ENCODE measurements at places on chromosomes 7 and 10.

DNA sequence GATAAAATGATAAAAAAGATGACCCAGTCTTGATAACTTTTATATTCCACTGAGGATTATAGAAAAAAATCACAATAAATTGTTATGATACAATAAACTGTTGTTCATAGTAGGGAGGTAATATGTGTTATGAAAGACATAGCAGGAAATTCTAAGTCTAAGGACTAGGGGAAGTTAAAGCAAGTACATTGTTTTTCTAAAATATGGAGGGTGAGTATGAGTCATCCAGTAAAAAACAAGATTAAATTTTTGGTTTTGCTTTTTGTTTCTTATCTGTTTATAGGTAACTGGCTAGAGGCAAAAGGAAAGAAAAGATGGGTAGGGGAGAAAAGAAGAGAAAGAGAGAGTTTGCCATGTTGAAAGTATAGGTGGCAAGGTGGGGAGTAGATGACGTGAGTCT, 188.4 kb downstream of the POLR1F start:
- DNase-seq: no peak

DNA sequence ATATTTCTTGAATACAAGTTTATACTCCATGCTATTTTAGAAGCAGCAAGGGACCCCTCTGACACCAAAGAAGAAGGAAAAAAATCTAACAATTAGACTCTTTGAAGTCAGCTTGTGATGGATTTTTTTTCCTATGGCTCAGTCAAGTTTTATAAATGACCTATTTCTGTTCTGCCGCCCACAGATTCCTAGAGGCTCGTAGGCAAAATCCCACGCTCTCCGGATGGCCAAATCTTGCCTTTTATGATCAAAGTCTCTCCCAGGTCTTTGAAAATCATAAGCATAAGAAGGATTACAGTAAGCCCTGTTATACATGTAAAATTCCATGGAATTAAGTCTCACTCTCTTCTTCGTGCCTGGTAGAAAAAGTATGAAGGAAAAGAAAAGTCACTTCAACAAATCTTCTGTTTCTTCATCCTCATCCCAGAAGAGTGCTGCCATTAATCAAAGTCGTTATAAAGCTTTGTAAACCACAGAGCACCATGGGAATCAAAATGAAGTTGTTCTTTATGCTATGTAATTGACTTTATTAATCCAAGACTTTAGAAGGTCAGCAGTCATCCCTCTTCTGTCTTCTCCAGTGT, 33.1 kb downstream of the ASB13 start:
- no peak for DNase-seq

DNA sequence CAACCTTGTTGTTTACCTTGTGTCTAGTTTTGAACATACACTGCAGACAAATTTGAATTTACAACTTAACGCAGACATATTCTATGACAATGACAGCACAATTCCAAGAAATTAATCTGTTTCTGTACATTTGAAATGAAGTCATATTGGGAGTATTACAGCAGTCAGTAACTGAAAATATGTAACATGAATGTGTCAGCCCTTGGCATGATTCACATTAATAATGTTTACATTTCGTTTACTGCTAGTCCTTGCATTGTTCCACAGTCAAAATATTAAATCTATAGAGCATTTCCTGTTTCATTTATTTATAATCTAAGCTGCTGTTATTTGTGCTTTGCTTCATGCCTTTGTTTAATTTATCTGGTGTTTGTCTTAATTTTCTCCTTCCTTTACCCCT, 80.4 kb downstream of the NOC3L start:
- DNase-seq: no peak

DNA sequence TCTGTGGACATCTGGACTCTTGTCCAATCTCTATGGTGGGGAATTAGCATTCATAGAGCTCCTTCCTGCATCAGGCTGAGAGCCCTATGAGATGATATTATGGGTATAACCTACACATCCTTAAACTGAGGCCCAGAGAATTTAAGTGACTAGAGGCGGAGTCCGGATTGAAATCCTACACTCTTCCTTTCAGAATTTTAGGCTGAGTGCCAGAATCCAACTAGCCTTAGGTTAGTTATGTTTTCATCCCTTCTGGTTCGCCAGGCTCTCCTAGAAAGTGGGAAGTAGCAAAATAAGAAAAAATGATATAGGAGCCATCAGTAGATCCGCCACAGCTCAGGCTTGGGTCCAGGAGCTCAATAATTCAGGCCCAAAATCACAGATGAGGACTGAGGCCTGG, 212.5 kb downstream of the GLI3 start:
- DNase-seq: no peak

GRCh38 chr10:84762754-84763394, 434.5 kb downstream of the CCSER2 start:
- DNase-seq: no peak

GRCh38 chr10:22049635-22050034, 46.1 kb upstream of the DNAJC1 start:
- no peak for DNase-seq

DNA sequence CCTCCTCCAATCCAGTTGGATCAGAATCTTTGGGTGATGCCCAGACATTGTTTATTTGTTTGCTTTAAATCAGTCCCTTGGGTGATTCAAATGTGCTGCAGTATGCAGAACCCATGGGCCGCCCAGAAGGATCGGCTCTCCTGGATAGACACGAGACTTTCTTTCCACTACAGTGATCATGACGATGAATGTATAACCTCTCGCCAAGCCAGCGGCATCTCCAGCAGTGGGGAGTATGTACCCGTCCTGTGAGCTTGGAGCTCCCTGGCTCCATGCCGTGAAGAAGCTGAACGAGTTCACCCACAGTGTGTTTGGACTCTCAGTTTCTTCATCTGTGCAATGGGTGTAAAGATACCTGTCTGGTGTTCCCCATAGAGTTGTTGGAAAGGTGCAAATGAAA, 162.3 kb downstream of the CAMK1D start:
- DNase-seq: no peak

DNA sequence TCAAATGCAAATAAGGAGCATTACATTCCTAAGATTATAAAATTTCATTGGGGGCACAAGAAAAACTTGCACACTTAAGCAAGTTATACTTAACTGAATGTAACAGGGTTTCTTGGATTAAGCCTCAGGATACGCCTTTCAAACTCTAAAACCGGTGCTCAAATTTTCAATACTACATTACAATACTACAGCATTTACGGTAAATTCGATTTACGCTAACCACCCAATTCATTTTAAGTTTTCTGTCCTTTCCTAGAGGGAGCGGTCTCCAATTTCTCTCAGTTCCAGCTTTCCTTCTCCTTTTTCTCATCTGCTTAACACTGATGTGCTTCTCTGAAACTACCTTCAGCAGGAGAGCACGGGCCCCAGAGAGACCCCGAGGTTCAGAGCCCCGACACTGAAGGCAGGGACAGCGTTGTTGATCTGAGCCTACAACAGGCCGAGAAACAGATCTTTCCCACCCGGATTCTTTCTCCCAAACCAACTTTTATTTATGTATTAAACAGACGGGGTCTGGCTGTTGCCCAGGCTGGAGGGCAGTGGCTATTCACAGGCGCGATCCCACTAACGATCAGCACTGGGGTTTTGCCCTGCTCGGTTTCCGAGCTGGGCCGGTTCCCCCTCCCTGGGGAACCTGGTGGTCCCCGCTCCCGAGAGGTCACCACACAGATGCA, 798 bp downstream of the ZNF425 start:
- no peak for DNase-seq

DNA sequence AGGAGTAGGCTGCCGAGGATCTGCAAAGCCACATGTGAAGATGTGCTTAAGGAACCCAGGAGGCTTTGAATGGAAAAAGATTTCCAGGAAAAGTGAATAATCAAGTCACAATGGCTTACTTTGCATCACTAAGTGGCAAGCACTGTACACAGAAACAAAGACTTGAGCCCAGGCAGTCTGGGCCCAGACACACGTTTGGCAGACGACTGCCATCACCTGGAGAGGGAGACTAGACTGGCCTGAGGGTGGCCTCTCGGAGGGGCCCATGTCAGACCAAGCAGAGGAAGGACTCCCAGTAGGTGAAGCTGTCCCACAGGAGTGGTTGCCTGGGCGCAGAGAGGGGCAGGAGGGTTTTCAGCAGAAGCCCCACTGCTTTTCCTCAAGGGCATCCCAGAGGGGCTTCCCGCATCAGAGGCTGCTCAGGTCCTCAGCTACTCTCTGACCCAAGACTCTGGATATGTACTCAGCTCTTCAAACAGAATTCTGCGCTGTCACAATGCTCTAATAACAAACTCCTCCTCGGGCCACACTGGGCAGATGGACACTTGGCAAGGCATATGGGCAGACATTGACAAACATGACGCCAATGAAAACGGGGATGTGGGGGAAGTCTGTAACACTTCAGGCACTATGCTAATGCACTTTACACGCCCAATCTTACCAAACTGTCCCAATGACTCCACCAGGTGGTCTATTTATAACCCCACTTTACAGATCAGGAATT, 27.9 kb upstream of the FRAT2 start:
- no peak for DNase-seq

GRCh38 chr7:135859538-135859937, 110.9 kb upstream of the FAM180A start:
- no peak for DNase-seq

DNA sequence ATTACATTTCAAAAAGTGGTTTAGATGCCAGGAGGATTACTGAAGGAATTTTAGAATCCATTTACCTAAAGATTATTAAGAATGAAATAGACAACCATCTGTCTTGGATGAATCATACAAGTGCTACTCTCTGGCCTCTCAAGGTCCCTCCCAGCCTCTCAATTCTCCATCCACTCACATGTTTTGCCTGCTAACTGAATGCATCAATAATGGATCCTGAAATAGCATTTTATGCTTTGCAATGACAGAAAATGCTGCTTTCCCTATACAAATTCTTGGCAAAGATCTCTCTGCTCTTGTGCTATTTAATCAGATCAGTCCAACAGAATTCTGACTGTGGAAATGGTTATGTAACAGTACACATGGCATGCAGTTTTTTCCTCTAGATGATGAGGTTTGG, 68.1 kb downstream of the HBP1 start:
- no peak for DNase-seq

DNA sequence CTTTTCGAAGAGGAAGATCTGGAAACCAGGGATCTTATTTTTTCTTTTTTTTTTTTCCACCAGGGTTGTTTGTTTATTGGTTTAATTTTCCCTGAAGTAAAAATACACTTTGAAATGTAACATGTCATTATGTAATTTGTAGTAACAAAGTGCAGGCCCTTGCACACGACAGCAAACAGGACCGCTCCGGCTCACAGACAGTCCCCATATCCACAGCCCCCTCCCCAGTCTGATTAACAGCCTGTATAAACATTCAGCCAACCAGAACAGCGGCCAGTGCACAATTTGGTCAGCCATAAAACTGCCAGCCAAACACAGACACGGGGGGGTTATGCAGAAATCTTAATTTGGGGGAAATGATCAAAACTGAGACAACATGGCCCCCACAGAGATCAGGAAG, 431.6 kb upstream of the NPVF start:
- DNase-seq: no peak

- no peak for DNase-seq
Measured at GRCh38 chr7:33842150-33842549, 63.2 kb upstream of the BMPER start.

DNA sequence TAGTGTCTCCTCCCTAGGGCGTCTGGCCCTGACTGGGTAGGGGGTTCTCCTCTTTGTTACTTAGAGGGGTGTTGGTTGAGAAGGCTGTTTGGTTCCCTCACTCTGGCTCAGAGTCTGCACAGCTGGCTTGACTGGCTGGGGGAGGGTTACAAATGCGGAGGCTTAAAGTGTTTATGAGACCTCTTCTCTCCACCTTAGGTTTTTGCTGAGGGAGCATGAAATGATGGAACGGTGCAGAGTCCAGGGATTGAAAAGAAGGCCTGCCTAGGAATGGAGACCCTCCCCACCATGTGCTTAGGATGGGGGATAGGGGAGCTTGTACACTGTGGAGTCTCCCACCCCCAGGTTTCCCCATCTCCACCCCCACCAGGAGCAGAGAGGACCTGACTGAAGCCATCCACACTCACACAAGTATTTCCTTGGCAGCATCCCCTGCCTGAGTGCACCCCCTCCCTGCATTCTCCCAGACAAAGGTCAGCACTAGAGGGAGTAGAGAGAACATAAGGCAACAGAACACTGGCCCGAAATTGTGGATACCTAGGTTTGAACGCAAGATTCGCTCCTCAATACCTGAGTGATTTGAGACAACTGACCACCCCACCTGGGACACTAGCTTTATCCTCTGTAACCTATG, 1.7 kb upstream of the LDB1 start:
- DNase-seq: no peak

- DNase-seq: no peak
Measured at GRCh38 chr7:8931906-8932646, 498.7 kb downstream of the NXPH1 start.

DNA sequence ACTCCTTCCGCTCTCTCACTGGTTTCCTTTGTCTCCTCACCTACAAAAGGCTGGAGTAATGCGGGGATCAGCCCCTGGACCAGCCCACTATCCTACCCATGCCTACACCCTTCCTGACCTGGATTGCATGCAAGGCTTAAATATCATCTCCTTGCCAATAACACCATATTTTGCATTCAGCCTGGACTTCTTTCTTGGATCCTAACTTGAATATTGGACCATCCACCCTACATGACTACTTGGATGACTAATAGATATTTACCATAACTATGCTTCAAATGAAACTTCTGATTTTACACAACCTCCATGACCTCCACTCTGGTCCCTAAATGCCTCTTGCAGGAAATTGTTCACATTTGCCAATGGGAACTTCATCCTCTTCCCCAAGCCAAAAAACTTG, 188.3 kb upstream of the AKR1E2 start:
- DNase-seq: no peak

DNA sequence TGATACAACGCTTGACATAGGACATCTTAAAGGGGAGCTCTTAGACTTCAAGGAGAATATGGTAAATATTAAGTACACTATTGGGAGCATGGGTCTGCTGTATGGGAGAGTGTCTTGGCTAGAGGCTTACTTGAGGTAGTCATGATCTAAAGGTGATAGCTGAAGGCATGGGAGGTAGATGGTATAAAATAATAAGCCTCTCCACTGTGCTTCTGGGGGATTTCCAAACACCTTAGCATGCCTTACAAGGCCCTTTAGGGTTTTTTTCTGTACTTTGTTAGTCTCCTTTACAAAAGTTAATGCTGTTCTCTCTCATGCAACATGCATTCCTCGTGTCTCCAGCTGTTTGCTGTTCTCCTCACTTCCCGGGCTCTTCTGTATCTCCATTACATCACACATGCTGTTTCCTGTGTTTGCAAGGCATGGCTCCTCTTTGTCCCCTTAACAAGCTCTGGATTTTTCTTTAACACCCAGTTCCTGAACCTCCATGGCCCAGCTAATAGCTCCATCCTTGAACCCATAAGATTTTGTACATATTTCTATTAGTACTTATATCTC, 449.7 kb downstream of the AUTS2 start:
- no peak for DNase-seq

- no peak for DNase-seq
Measured at GRCh38 chr10:34399013-34399412, 416.1 kb downstream of the PARD3 start.

- no peak for DNase-seq
Measured at GRCh38 chr7:116953372-116953905, at the start of gene ST7. Gene ST7 (plus strand): TSS chr7:116953501. CDS start chr7:116953541, 40 bp downstream.

- DNase-seq: no peak
Measured at GRCh38 chr7:14395860-14396259, 406.4 kb upstream of the ETV1 start.
